ENCODE measurements at places on chromosomes 2 and 18. TPM values are rescaled to one million over a fixed set of nuclear protein-coding genes. Genes with fewer than 3 reads are reported as not detected.

TBR1 gene
- not detected for total RNA-seq

MRPS5 gene
- total RNA-seq: 58.7 TPM

CABLES1 gene
- 0.88 TPM for total RNA-seq

MYO5B gene
- under 0.01 TPM for total RNA-seq

PDE6D gene
- total RNA-seq: 77.3 TPM

TEKT4 gene
- not detected for total RNA-seq

BMP10 gene
- total RNA-seq: not detected

DLGAP1 gene
- not detected for total RNA-seq

Measured in RPMI7951 (cell line).